ENCODE measurements at places on chromosomes 1 and 21.

- DNase-seq = no peak
Observed at GRCh38 chr1:20575541-20576336, 13.2 kb upstream of the CDA start.

GRCh38 chr1:74161497-74161896 lies 36.5 kb downstream of the LRRIQ3 start:
- DNase-seq = no peak

GRCh38 chr1:177210071-177210470 lies 39.3 kb downstream of the BRINP2 start:
- no peak for DNase-seq

GRCh38 chr1:226882187-226882586 lies 11.8 kb downstream of the PSEN2 start:
- no peak for DNase-seq

- no peak for DNase-seq
Observed at GRCh38 chr1:212254853-212255363, 30.3 kb upstream of the PPP2R5A start.

DNA sequence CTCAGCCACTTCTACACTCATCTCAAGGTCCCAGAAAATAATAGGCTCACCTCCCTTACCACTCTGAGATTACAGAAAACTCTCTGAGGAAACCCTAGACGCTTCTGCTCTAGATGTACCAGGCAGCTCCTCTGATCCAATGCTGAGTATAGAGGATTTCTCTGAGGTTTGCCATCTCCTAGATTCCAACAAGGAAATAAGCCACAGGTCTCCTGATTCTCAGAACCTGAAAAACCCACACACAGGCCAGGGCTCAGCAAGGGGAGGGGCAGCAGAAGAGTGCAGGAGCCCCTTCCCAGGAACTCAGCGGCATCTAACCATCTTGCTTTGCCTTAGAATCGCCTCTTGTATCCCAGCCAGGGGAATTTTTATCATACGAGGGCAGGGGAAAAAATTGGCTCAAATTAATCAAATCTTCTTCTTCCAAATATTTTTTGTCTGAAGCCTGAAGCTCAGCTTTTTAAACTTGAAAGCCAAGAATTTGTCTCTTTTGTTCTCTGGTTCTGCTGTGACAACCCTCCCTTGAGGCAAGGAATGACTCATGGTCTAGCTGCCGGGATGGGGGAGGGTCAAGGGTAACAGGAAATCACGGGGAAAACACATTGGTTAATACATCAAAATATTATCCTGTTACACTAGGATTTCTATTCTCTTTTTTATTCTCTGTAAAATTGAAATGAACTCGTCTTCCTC lies 30.8 kb downstream of the GORAB start:
- peak; percentile 67 for DNase-seq

DNA sequence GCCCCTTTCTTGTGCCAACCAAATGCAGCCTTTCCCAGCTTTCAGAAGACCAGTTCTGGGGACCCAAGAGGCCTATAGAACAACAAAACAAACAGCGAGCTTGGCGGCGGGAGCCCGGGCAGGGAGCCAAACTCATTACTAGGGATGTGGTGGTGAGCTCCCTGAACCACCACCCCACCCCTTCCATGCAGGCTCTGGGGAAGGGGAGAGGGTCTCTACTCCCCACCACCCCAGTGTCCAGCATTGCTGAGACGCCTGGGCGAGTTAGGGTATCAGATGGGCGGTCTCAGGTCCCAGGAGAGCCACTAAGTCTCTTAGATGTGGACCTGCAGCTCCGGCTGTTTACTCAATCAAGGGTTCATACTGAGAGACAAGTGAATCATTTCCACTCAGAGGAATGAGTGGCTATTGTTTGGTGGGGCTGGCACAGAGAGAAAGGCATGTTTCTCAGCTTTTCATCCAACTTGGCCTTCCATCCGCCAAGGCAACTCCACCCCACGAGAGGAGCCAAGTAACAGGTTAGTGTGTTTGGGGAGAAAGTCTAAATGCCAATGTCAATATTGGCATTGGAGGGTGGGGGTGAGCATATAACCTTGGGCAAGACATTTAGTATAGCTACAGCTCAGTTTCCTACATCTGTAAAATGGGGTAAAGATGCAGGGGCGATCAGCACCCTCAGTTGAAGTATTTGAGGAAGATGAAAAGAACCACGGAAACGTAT lies 40.9 kb downstream of the PLXNA2 start:
- no peak for DNase-seq

- no peak for DNase-seq
Observed at GRCh38 chr1:153430166-153430553, 13.8 kb downstream of the S100A7A start.

- no peak for DNase-seq
Observed at GRCh38 chr1:33758698-33759097, 105.2 kb upstream of the HMGB4 start.

Data from RWPE2 (cell line).